ENCODE measurements at places on chromosomes 3 and 15.

DNA sequence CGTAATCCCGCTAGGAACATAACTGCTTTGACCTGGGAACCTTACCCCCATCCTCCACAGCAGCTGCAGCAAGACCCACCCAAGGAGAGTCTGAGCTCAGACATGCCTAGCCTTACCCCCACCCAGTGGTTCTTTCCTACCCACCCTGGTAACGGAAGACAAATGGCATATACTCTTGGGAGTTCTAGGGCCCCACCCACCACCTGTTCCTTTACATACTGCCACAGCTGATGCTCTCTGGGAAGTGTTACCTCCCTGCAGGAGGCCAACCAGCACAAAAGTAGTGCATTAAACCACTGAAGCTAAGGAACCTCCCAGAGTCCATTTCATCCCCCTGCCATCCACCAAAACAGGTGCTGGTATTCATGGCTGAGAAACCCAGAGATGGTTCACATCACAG lies 50.6 kb upstream of the AZI2 start:
- DNase-seq, result no peak

- DNase-seq, result no peak
Observed at GRCh38 chr3:23485922-23486321, 282.8 kb downstream of the UBE2E2 start.

DNA sequence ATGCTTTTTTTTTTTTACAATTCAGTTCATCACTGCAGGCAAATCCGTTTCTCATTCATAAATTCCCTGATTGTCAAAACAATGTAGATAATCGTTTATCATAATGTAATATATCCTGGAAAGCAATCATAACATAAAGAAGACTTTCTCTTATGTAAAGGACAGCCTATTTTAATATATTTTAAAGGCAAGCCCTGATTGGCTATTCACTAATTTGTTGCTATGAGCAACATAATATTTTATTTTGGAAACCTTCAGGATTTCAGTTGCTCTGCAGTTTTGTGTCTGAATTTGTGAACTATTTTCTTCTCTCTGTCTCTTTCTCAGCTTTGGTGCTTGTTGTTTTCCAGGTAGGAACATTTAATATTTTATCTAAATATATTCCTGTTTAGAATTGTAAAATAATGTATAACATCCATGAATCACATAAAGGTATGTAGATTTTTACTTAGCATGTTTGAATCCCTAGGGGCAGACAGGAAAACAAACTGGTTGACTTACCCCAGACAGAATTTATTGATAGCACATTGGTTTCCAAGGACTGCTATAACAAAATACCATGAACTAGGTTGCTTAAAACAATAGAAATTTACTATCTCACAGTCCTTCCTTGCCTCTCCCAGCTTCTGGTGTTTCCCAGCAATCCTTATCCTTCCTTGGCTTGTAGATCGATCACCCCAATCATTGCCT lies 253.5 kb downstream of the CDIN1 start:
- DNase-seq, result no peak

GRCh38 chr3:86996261-86996955 lies 5.5 kb upstream of the VGLL3 start:
- DNase-seq, result no peak

DNA sequence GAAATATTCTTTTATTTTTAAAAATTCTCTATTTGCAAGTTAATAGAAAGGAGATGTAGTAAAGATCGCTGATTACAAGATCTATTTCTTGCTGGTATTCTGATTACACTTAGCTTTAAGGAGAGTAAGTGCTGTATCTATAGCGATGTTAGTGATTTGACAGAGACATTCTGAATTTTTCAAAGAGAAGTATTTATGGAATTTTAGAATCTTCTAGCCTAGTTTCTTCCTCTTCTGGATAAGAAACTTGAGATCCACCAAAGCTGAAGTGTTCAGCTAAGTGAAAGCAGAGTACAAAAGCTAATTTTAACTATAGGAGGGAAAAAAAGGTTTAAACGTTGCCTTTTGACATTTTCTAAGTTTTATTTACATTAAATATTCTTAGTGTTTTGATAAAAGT lies 72.1 kb upstream of the RARB start:
- no peak for DNase-seq

GRCh38 chr15:57772223-57772957 lies 65.9 kb downstream of the POLR2M start:
- DNase-seq, result no peak

DNA sequence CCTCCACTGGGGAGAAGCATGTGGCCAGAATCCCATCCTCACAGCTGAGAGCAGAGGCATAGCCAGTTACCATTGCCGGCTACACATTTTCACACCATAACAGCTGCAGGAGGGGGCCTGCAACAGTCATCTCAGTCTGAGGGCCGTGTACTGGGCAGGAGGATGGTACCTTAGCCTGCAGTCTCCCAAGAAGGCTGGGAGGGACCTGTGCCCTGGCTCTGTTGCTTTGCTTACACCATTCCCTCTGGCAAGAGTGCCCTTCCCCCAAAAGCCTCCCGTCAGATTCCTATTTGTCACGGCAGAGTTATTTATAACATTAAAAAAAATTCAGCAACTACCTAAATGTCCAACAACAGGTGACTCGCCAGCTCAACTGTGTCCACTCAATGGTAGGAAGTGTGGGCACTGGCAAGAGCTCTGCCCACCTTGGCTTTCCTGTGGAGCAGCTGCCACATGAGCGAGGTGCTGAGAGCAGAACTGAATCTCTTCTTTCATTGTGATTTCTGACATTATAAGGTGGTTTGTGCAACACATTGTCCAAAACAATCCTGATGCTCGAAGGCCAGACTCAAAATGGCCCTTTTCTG lies 4.4 kb downstream of the CAMKV start:
- DNase-seq, result no peak

GRCh38 chr3:119967353-119968006 lies 126.8 kb downstream of the GSK3B start:
- DNase-seq, result peak; percentile 6

DNA sequence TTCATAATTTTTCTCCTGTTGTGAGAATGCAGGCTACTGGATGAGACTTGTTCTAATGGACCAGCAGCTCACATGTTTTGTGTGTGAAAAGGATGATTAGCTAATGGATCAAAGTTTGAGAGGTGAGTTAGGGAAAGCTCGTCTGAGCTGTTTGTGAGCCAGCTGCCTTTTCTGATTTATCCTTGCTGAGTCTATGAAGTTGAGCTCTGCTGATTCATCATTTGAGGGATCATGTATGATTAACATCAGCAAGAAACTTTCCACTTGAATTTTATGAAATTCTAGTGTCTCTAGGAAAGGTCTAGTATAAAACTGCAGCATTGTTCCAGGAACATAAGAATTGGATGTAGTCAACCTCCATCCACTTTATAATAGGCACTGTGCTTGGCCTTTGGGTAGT lies 698.7 kb downstream of the NTRK3 start:
- DNase-seq, result no peak

GRCh38 chr3:61848885-61849284 lies 287.5 kb downstream of the PTPRG start:
- DNase-seq, result peak; percentile 81

- DNase-seq, result no peak
Observed at GRCh38 chr3:13718000-13718399, 161.9 kb downstream of the WNT7A start.

GRCh38 chr3:134339913-134340312 lies 34.3 kb downstream of the AMOTL2 start:
- no peak for DNase-seq

GRCh38 chr3:55615694-55616295 lies 128.7 kb upstream of the WNT5A start:
- peak; percentile 50 for DNase-seq

Data from skin of body (tissue), 3 donors.